ENCODE measurements at places on chromosomes 7 and 10.

GRCh38 chr7:50565559-50565916 lies 333 bp upstream of the DDC start:
- no peak for DNase-seq

GRCh38 chr7:158432369-158433341 lies 155.0 kb downstream of the PTPRN2 start:
- DNase-seq, result no peak

- no peak for DNase-seq
These were observed 6.9 kb downstream of the PFKP start for GRCh38 chr10:3074145-3074665.

DNA sequence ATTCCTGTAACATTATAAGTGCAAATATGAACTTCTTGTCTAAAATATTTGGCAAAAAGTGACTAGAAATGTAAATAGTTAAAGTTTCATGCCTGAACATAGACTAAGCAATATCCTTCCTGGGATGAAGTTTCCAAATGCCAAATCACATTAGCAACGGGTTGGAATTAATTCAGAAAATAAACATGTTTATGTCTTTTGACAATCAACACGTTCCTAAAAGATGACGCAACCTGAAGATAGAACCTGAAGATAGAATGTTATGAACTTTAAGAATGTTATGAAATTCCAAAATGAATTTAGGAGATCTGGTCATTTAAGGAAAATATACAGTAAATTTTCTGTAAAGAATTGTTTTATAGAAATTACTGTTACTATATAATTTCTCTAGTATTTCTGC lies 9.2 kb downstream of the LAMB4 start:
- no peak for DNase-seq

- no peak for DNase-seq
These were observed 994.9 kb downstream of the REEP3 start for GRCh38 chr10:64515970-64516699.

GRCh38 chr10:88194961-88195367 lies 331.5 kb downstream of the PTEN start:
- no peak for DNase-seq

GRCh38 chr10:943334-944033 lies 12.0 kb upstream of the LARP4B start:
- no peak for DNase-seq

GRCh38 chr10:47410862-47411261 lies 26.8 kb upstream of the ZNF488 start:
- no peak for DNase-seq

DNA sequence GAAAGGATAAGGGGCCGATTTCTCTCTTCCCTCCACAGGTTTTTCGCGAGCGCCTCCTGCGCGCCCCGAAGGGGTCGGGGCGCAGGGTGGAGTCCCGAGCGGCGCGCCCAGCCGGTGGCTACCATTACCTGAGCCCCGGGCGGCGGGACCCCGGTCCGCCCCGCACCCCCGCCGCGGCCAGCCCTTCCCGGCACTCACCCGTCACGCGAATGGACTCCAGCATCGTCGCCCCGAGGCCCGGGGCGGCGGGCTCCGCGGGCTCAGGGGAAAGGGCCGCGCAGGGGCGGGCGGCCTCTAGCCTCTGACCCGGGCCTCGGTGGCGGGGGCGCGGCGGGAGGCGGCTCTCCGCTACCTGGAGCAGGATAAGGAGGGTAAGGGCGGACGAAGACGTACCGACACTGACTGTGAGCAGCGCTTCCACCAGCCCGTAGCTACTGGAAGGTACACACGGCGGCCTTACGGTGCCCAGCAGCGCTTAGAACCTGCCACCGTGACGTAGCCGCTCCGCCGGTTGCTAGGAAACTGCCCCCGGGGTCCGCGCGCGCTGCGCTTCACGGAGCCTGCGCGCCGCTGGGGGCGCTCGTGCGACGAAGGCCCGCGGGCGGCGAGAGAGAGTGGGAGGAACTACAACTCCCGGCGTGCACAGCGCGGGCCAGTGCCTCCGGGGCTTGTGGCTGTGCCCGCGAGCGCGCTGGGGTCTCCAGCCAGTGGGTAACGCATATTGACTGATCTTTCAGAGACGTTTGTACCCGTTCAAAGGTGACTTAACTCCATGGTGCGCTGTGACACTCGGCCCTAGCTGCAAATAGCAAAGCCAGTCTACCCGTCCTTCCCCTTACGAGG lies 22.7 kb upstream of the ANLN start:
- DNase-seq, result peak; percentile 75

GRCh38 chr10:47164126-47164799 lies 135.7 kb upstream of the GDF10 start:
- no peak for DNase-seq

All from C1 segment of cervical spinal cord (tissue), 14 donors.